ENCODE measurements at places on chromosomes 7 and 10.

DNA sequence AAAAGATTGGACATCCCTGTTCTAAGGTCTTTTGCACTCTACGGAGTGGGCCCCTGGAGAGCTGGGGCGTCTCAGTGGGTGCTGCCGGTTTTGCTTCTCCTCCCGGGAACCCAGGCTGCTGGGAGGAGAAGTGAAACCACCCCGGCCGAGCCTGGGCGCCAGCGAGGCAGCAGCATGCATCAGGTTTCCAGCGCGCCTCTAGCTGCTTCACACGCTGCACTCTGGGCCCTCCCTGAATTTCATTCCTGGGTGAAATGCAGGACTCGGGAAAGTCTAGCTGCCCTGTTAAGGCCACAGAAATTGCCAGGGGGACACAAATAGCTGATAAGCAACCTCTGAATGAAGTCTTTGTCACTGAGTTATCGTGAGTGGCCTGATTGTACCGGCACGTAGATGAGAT, 127.4 kb downstream of the TRRAP start:
- no peak for DNase-seq

DNA sequence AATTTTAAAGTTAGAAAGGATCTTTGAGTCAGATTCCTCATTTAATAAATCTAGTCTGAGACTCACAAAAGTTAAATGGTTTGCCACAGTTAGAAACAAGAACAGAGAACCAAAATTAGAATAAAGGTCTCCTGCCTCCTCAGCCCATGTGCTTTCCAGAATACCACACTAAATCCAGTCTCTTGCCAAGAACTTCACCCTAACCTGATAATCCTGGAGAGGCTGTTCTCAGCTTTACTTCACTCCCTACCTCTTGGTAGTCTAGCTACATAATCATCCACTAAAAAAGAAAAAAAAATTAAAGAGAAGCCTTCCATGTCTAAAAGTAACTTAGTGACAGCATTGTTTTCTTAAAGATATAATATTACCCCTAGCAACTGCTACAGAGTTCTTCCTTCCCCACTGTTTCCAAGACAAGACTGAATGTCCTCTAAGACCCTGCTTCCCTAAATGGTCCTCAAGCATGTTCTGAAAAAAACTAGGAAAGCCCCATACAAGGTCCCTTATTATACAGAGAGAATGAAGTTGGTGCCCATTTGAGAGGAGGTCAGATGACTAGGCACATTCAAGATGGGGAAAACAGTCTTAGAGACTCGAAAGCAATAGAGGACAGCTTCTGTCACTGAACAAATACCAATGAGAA, 56.8 kb downstream of the ZNF438 start:
- DNase-seq = no peak

GRCh38 chr7:81355911-81356310, 413.9 kb downstream of the HGF start:
- DNase-seq = no peak

DNA sequence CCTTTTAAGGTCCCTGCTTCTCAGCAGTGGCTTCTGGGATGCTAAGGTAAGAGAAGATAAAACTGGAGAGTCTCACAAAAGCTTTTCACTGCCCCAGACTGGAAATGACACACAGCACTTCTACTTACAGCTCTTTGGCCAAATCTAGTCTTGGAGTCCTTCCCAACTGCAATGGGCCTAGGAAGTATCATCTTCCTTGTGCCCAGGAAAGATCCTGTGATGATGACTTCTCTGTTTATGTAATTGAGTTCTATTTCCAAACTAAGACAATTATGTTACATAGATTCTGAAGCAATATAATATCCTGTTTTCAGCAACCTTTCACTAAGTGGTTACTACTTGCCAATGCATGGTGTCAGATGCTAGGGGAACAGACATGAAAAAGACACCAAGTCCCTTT, 234.1 kb downstream of the PTEN start:
- no peak for DNase-seq

DNA sequence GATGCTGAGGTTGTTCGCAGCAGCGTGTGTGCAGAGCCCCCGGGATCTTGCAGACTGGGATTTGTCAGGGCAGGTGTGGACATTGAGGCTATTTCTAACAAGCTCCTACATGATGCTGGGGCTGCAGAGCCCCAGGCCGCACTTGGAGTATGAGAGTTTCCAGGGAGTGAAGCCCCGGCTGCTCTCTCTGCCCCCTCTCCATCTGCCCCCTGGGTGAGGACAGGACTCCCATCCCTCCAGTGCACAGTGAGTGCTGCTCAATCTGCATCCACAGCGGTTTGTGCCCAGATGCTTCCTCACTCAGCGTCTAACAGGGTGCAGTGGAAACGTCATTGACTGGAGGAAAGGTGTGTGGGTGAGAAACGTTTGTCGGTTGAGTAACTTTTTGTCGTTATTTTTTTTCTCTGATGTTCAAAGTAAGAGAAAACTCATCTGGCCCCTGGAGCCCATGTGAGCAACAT, 25.3 kb downstream of the IL2RA start:
- DNase-seq = no peak

- DNase-seq = no peak
Observed at GRCh38 chr7:75756991-75757676, 14.9 kb downstream of the CCL26 start.

DNA sequence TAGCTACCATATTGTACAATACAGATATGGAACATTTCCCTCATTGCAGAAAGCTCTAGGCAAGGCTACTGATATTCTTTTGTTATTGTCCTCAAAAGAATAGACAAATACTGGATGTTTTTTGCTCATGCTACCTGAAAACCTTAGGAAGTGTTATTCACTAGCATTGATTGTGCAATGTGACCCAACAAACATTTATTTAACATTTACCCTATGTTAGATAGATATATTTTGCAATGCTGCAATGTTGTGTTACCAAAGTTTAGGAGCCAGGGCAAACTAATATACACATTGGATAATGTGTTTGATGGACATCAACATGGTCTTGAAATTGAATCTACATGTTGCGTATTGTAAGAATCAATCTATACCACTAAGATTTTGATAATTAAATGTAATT, 112.8 kb upstream of the CREB5 start:
- no peak for DNase-seq

- DNase-seq = no peak
Observed at GRCh38 chr10:97179311-97179710, 6.4 kb downstream of the SLIT1 start.

GRCh38 chr7:29965030-29965429, 24.6 kb downstream of the SCRN1 start:
- no peak for DNase-seq

GRCh38 chr7:39341083-39341482, 225.1 kb upstream of the YAE1 start:
- no peak for DNase-seq

GRCh38 chr7:94059746-94060145, 55.6 kb upstream of the BET1 start:
- DNase-seq = no peak

DNA sequence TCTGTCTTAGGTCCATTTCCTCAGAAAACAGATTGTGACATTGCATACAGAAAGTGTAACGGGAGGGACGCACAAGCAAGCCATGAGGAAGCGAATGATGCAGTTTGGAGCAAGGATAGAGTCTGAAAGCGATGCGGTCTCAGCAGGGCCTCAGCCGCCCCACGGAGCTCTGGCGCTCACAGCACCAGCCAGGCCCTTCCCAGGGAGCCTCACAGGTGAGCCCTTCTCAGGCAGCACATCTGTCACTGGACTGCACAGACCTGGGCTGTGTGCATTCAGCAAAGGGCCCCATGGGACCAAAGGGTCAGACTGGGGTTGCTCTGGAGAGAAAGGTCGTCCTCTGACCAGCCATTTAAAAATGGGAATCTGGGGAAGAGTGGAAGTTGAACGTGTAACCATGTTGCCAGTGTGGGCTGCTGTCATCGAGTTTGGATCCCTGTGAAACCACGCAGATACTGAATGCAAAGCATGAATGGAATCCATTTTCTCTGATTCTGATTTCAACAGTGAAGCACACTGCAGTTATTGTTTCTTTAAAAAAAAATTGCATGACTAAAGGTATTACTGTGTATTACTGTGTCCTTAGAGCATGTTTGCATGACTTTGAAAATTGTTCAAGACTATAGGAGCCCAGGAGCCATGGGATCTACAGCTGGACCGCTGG, 350.0 kb upstream of the AKR1E2 start:
- no peak for DNase-seq

GRCh38 chr10:52031771-52032170, 282.3 kb upstream of the DKK1 start:
- DNase-seq = no peak

GRCh38 chr10:124063750-124064603, 29.4 kb downstream of the CHST15 start:
- no peak for DNase-seq

DNA sequence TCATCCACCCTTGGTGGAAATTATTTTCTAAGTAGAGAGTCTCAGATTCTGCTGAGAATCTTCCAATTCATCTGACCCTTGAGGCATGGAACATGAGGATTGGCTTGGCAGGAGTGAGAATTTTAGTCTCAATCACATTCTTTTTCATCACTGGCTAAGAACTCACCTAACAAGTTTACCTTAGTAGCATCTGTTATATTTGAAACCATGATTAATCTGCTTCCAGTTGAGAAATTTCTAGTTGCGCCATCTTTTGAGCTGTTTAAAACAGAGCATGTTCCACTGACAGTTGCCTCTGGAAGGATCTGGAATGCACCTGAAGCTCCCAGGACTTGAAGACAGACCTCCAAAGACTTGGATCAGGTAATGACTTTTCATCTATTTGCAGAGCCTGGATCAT, at the start of gene LIPK:
Gene LIPK (plus strand): TSS at position 292 of the 400 bp plus-strand sequence. CDS start 18,295 bp downstream, outside the sequence.
- DNase-seq = no peak

- DNase-seq = peak; percentile 9
Observed at GRCh38 chr10:31929261-31930022, 811 bp upstream of the ARHGAP12 start.

- no peak for DNase-seq
Observed at GRCh38 chr10:120632047-120632446, 175.0 kb downstream of the PLPP4 start.

DNA sequence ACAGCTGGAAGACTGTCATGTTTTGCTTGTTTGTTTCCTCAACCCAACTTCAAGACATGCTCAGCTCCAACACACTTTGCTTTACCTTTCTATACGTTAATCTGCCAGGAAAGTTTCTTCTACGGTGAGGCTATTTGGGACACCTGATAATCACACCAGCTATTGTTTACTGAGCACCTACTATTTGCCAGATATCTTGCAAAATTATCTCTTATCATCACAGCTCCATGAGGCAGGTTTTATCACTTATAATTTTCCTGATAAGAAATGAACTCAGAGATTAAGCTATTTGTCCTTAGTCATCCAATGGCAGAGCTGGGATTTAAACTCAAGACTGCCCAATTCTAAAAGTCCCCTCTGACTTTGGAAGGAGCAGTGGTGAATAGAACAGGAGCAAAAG, 117.4 kb downstream of the CREB5 start:
- no peak for DNase-seq

- DNase-seq = no peak
Observed at GRCh38 chr10:72277996-72278667, 4.4 kb downstream of the DDIT4 start.

- no peak for DNase-seq
Observed at GRCh38 chr7:90119178-90119971, 34.9 kb upstream of the STEAP1 start.

GRCh38 chr7:50496569-50496968, 46.4 kb upstream of the FIGNL1 start:
- DNase-seq = no peak

DNA sequence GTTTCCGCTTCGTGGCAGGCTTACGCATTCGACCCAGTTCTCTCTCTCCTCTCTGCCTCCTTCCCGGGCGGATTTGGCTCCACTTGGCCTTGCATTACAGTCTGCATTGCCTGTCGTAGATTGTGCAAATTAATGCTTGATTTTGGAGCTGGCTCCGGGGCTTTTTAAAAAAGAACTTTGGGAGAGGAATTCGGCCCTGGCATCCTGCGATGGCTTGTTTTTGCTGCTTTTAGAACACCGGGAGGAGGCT, 767 bp downstream of the EIF4EBP2 start:
- DNase-seq = no peak

DNA sequence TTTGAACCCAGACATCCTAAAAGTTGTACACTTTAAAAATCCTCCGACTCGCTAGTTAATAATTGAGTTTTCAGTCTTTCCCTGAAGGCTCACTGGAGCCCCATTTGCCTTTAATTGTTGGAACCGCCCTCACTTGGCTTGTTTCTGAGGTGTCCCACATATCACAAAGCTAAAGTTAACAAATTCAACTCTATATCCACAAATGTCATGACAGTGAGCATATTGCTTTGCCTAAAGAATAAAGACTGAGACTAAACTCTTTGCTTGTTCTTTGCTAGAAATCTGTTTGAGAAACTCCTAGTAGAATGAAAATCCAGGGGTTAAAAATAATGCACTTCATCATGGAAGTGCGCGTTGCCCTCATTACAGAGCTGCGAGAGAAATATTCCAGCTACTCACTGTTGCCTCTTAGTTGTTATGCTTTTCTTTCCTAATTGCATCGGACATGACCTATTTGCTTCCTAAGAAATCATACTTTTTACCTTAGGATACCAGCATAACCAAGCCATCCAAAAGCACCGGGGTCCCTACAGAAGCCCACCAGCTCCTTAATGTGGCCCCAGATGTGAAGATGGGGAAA, 752 bp downstream of the THSD7A start:
- no peak for DNase-seq

DNA sequence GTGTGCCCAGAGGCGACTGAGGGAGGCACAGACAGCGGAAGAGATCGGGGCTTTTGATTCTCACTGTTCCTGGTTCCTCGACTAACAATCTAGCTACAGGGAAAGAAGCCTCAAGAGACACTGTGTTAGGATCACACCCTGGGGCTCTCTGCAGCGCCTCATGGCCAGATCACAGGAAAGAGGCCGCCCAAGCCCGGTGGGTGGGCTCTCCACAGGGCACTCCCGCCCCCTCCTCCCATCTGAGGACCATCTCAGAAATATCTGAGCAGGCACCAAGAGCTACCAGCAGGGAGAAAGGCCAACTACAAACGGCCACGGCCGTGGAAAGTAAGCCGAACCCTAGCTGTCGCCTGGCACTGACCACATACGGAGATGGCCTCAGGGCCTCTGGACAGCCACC, 224.2 kb downstream of the MLLT10 start:
- DNase-seq = no peak

DNA sequence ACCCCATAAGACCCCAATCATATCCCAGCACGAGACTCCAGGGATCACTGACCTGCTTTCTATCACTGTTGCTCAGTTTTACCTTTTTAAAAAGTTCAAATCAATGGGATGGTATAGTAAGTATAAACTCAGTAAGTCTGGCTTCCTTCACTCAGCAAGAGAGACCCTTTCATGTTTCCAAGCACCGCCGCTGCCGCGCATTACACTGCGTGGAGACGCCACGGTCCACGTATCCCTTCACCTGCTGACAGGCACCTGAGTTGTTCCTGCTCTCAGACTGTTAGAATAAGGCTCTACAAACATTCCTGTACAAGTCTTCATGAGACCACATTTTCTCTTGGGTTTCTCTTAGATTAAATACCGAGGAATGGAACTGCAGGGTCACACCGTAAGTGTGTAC, 28.3 kb downstream of the MAD1L1 start:
- no peak for DNase-seq

- no peak for DNase-seq
Observed at GRCh38 chr10:98269435-98269912, 1.5 kb upstream of the LOXL4 start.

GRCh38 chr10:73647211-73647874, 6.1 kb upstream of the MYOZ1 start:
- DNase-seq = no peak
